Activated T-cell treated with anti-CD3 and anti-CD28 coated beads, Interleukin-2, amount 50 U/mL, for 4 hours (primary cell): ENCODE measurements at places on chromosomes 7 and 10. TPM values are rescaled to one million over a fixed set of nuclear protein-coding genes. Genes with fewer than 3 reads are reported as not detected.

DNA sequence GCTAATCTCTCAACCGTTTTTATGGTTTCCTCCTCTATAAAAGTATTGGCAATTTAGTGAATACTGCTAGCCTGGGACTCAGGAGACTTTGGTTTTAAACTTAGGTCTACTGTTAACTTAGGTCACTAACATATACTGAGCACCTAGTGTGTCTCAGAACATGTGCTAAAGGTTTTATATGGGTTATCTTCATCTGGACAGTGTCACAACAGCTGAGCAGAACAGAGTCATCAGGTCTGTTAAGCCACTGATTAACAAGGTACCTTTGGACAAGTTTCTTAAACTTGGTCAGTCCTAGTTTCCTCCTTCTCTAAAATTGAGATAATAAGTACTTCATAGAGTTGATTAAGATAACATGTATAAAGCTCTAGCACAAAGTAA is 30.6 kb downstream of the NET1 start:
- DNase-seq = no peak

Gene GJC3
- total RNA-seq = 0.40 TPM

Gene COL26A1
- total RNA-seq = 0.05 TPM

DNA sequence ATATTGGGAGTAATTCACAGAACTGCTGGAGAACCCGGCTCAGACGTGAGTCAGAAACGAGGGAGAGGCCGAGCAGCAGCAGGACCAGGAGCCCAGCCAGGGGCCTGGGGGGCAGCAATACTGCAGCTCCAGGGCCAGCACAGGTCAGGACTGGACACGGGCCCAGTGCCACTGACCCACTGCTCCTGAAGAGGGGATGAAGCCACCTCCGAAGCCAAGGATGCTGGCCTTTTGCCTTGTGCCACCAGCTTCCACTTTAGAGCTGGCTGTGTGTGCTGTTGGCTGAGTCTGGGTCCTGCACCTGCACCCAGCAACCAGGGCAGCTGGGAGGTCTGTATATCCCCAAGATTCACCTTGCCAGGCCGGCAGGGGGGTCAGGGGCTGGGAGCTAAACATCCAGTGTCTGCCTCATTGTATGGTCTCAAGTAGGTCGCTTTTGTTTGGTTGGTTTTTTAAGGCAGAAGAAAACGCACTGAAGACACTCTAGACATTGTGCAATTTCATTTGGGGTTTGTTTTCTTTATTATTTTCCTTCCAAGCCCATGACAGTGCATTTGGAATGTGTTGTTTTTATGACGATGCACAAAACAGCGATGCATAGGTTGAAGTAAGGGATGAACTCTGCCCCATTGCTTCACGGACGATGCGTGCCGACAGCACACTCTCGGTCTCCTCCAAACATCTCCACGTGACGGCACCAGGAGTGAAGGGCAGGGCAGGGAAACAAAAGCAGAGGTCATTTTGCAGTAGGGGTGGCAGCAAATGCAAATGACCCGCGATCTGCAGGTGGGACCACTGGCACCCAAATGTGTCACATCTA is 27.7 kb upstream of the INSIG1 start:
- no peak for DNase-seq

GRCh38 chr7:98713165-98713810 is 96.2 kb downstream of the NPTX2 start:
- DNase-seq = no peak

Gene EPHB4
- 2.6 TPM for total RNA-seq

DNA sequence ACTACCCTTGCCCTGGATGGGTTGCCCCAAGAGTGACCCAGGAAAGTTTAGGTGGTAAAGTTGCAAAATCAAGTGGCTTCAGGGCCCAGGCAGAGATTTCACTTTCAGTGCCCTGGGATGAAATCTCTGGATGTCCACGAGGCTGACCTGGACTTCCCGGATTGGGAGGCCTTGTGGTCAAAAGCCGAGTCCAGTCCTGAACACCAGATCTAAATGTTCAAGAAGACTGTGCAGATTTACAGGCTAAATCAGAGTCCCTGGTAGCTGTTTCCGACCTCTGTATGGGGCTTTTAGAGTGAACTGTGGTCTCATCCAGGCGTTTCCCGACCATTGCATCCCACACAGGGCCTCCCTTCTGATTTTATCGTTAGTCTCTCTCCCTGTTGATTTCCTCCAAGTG is 95.3 kb downstream of the WDR11 start:
- DNase-seq = no peak

DNA sequence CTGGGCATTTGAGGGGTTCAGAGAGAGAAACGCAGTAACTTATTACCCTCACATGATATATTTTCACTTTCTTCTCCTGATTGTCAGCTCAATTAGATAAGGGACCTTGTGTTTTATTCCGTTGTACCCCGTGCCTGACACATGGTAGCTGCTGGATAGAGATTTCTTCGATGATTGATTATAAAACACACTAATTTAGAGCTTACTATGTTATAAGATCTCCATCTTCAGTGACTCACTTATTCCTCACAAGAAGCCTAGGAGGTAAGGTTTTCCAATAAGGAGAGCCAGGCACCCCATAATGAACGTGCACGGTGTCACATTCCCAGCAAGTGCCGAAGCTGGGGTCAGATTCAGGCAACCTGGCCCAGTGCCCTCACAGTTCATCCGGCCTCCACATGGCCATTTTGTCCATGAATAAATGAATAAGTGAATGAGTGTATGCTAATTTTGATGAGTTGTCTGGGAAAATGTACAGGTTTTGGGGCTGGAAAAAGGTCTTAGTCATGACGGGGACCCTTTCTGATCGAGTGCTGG is 138.1 kb upstream of the CDCA7L start:
- no peak for DNase-seq

GRCh38 chr10:73469579-73469978 is 26.2 kb downstream of the PPP3CB start:
- no peak for DNase-seq

DNA sequence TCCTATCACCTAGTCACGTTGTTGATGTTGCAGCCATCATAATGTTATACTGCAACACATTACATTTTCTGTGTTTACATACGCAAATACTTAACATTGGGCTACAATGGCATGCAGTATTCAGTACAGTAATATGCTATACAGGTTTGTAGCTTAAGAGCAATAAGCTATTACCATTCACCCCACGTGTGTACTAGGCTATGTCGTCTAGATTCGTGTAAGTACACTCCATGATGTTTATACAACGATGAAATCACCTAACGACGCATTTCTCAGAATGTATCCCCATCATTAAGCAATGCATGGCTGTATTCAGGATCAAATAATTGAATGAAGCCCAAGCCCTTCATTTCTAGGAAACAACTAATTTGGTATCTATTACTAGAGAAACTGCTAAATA is 43.4 kb upstream of the C1GALT1 start:
- no peak for DNase-seq

DNA sequence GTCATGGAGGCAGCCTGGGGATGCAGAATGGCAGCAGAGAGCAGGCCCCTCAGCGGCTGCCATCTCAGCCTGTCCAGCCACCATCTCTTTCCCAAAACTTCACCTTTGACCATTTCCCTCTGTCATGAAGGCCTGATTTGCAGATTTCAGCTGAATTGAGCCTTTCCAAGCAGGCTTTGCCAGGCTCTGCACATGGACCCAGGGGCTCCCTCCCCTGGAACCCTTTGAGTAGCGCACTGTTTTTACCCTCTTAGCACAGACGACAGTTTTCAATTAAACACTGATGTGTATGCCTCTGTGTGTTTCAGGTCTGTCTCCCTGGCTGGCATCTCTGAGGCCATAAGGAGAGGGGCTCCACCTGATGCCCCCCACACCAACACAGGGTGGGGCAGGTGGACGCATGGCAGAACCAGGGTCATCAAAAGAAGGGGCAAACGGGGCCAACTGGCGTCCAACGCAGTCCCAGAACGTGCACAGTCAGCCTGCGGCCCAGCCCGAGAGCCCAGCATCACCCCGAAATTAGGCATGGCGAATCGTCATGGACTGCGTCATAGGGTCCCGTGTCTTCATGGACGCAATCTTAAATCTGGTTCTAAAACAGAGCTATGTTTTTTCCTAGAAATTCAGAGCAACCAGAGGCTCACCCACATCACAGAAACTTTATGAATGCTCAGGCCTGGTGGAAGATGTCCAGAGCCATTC is 185.0 kb upstream of the TCERG1L start:
- no peak for DNase-seq

Gene ECHS1
- total RNA-seq = 55.6 TPM

Gene HKDC1
- total RNA-seq = 0.05 TPM

Gene PLPP4
- not detected for total RNA-seq

GRCh38 chr7:100418930-100419659 is 9.4 kb downstream of the ZCWPW1 start:
- no peak for DNase-seq

- no peak for DNase-seq
These were observed 252.9 kb upstream of the ZMIZ1 start for GRCh38 chr10:78815702-78816334.

- no peak for DNase-seq
These were observed 4.9 kb downstream of the CDC123 start for GRCh38 chr10:12200850-12201249.

Gene OR2AE1
- total RNA-seq = 0.24 TPM

Gene CXCL12
- 0.16 TPM for total RNA-seq

GRCh38 chr10:131195558-131196159 is 115.9 kb downstream of the TCERG1L start:
- DNase-seq = no peak

DNA sequence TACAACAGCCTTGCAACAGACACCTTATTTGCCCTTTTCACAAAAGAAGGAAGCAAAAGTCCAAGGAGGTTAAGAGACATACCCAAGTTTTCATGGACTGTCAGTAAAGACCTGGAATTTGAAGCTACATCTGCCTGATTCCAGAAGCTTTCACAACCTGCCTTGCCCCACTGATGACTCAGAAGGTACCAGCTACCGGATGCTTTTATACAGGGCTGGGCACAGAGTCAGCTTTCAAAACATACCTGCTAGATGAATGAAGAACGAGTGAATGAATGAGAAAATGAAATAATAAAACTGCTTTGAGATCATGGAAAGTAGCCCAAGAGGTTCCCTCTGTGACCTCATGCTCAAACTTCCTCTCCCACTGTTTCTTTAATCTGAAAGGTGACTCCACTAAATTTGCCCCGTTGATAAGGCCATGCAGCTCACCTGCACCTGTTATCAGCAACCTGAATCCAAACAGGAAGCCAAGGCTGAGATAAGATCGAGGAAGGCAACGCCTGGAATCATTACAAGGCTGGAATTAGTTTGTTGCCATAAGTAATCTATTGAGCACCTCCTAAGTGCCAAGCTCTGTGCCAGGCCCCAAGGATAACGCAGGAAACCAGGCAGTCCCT is 151.5 kb downstream of the WDR11 start:
- no peak for DNase-seq
